ENCODE measurements at places on chromosomes 12 and 14.

DNA sequence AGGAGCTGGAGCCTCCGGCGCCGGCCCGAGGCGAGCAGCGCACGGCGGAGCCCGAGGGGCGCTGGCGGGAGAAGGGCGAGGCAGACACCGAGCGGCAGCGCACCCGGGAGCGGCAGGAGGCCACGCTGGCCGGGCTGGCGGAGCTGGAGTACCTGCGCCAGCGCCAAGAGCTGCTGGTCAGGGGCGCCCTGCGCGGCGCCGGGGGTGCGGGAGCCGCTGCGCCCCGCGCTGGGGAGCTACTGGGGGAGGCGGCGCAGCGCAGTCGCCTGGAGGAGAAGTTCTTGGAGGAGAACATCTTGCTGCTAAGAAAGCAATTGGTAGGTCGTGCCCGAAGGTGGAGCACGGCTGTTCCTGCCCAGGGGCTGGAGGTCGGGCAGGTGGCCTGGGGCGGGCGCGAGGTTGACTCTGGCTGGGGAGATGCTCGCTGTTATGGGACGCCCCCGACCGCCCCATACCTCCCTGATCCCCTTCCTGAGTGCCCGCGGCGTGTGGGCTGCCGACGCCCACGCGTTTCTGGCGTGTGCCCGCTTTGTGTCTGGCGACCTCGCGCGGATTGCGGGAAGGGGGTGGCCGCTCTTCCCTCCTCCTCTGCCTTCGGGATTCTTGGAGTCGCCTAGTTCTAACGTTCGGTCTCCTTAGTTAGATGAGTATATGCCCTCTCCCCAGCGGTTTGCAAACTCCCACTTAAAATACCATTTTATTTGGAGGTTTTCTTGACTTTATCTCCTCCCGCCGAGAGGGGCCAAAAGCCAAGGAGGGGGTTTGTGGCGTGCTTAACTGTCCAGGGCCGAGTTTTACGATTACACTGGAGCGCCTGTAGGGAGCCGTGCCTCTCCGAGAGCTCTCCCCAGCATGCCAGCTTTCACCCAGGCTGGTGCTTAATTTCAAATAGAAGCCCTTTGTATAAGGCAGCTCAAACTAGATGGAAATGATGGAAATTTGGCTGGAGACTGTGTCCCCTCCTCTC lies 752 bp downstream of the DACT1 start:
- no peak for DNase-seq

- DNase-seq: peak; percentile 53
Measured at GRCh38 chr14:61753631-61754030, 8.6 kb upstream of the SNAPC1 start.

DNA sequence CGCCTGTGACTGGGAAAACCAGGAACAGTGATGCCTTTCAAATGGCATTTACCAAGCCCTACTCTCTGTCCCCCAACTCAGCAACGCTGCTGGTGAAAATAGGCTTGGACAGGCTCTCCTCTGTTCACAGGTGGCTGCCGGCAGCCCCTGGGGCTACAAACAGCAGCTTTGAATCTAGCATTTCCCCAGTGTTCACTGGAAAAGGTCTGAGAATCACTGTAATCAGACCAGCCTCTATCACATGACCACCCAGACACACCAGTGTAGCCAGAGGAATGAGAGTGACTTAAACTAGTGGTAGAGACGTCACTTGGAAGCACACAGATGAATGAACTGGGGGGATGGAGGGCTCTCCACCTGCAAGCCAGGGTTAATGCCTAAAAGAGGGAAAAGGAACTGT lies 151.8 kb downstream of the FOXN3 start:
- DNase-seq: no peak

GRCh38 chr12:78683031-78683430 lies 181.5 kb upstream of the SYT1 start:
- DNase-seq: peak; percentile 61

DNA sequence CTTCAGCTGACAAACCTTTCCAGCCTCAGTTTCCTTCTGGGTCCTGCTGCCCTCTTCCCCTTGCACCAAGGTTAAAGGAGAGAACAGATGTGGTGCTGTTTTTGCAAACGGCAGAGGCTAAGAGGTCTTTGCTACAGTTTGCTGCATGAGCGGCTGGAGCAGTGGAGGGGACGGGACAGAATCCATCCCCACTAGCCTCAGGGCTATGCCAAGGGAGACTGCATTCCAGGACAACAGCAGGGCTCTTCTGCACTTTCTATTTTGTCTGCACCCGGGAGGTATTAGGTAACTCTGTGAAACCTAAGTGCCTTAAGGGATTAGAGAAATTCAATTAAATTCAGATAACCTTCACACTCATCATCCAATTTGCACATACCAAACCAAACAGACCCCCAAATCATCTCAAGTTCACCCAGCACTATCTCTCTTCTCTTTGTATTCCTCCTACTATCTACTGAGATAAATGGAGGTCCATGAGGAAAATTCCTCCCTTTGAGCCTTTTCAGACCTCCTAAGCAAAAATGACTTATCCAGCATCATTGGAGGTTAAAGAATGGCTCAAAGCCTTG lies 103.8 kb upstream of the VRK1 start:
- DNase-seq: no peak

- DNase-seq: no peak
Measured at GRCh38 chr12:82673698-82674097, 13.0 kb upstream of the TMTC2 start.

GRCh38 chr14:44286201-44286600 lies 220.9 kb downstream of the FSCB start:
- no peak for DNase-seq

GRCh38 chr14:67529947-67530935 lies 2.8 kb upstream of the PLEKHH1 start:
- DNase-seq: no peak

All from amniotic epithelial cell (primary cell).